Activated naive CD8-positive, alpha-beta T cell treated with anti-CD3 and anti-CD28 coated beads, Interleukin-2, amount 50 U/mL, for 24 hours (primary cell): ENCODE measurements at places on chromosomes 11 and 22.
A peak's percentile ranks its signal among the peaks of the same experiment; 100 is the strongest.

- DNase-seq = no peak
Observed at GRCh38 chr11:20362481-20362880, 1.0 kb upstream of the HTATIP2 start.

- DNase-seq = no peak
Observed at GRCh38 chr22:23068832-23069385, 1.4 kb upstream of the GNAZ start.

DNA sequence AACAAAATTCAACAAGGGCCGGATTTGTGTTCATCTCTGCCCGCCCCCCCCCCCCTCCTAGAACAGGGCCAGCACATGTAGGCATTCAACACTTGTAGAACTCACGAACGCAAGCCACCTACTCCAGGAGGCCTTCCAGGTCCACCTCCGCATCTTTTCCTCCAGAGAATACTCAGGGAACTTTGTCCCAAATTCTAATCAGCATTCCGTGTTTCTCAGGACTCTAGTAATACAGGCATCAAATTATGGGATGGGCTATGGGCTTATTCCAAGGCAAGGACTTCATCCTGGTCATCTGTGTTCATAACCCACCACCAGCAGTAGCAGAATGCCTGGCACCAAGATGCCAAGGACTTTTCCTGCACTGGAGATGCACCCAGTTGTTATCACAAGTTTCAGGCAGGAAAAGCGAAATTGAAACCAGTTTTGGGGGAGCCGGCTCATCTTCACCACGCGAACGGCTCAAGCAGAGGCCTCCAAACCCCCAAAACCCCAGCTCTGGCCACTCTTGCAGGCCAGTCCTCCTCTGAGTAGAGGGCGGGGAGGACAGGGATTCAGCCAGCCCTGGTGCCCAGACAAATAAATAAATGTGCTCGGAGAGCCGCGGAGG, 462 bp downstream of the UBE2L6 start:
- DNase-seq = no peak

DNA sequence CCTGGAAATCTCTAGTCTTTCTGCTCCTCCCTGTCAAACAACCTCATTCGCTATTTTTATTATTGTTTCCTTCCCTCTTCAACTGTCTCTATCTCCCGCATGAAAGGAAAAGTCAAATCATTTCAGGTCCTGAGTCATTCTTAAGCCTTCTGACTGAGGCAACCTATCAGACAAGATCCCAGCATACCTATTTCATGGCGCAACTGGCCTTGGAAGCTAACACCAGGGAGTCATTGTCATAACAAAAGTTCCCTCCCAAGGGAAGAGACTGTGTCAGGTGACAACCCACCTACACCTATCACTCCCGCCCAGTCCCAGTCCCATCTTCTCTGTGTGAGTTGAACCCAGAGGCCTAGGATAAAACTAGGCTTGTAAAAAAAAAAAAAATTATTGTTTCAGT, 10.2 kb upstream of the ARHGAP42 start:
- no peak for DNase-seq

GRCh38 chr11:68843703-68844312, 2.1 kb upstream of the CPT1A start:
- DNase-seq = peak; percentile 82

- no peak for DNase-seq
Observed at GRCh38 chr11:72962084-72962483, 147.9 kb downstream of the ATG16L2 start.

GRCh38 chr11:13160806-13161205, 116.8 kb upstream of the BMAL1 start:
- no peak for DNase-seq

DNA sequence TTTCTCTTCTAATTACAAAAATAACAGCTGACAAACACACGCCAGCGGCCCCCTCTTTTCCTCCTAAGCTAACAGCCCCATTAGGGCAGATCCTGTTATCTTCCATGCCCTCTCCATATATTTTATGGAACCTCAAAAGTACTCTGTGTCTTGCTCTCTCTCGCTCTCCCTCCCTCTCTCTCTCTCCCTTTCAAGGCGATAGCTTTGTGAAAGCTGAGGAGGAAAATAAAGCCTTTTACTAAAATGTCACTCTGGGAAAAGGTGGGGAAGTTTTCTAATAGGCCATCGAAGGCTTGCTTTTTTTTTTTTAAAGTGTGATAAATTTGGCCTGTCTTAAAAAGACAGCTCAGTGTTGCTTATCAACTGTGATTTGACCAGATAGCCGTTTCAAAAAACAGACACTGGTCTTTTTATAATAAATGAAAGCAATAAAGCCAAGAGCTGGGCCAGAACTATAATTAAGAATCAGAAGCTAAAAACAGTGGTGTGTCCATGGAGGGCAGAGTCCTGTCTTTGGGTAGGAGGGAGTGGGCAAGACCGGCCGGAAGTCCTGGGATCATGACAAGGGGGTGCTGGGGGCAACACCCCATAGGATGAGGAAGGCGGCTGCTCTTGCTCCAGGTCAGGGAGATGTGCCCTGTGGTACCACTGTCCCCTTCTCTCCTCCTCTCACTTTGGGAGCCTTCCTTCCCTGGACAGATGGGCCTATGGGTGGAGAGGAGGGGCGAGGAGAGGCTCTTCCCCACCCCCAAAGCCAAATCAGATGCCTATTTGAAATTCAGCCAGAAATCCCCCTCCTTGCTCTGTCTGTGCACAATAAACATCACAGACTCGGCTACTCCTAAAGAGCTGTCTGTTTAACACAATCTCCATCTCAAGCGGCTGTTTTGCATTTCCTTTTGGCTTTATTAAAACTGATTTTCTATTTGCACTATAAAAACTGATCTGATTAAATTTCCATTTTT, 267.2 kb downstream of the BUD13 start:
- no peak for DNase-seq
